HuH-7.5 (cell line): ENCODE measurements at places on chromosomes 1 and 21.

DNA sequence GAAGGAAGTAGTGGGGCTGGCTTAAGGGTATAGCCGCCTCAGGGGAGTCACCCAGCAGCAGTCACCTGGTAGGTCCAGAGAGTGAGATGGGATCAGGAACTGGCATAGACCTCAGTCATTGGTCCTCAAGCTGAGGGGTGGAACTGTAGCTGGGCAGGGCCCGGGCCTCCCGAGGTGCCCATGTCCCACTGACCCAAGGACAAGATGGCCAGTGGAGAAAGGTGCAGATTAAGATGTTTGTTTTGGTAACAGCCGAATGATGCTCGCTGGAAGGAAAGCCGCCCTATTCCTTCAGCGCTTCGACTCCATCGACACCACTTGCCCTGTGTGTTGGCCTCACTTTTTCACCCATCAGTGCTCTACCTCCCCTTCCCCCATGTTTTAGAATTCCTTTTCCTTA, 16.4 kb downstream of the COL9A2 start:
- DNase-seq, result no peak

- no peak for DNase-seq
Observed at GRCh38 chr1:97004743-97005142, 283.2 kb downstream of the PTBP2 start.

GRCh38 chr1:183655562-183656075, 2.5 kb upstream of the APOBEC4 start:
- peak; percentile 44 for DNase-seq

- DNase-seq, result no peak
Observed at GRCh38 chr1:6485168-6486101, 6.0 kb downstream of the PLEKHG5 start.

DNA sequence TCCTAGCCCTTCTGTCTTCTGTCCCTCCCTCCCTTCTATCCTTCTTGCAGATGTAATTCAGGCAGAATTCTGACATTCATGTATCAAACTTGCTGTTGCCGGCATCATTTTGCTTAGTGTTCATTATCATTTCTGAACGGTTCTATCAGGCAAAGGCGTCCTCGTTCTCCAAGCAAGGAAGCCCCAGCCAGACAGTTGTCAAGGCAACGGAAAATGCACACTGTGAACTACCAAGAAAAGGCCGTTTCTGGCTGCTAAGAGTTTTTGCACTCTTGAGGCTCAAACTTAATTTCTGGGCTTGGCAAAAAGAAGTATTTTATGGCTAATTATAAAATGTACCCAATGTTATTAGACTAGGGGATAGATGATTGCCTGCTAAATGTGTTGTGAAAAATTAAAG, 164.7 kb upstream of the KCNJ15 start:
- no peak for DNase-seq

GRCh38 chr1:183058851-183059502, 35.8 kb downstream of the LAMC1 start:
- no peak for DNase-seq

- DNase-seq, result no peak
Observed at GRCh38 chr1:48552420-48552819, 80.4 kb upstream of the SPATA6 start.

- no peak for DNase-seq
Observed at GRCh38 chr21:38784458-38785266, 21.1 kb upstream of the ETS2 start.

- no peak for DNase-seq
Observed at GRCh38 chr21:32377991-32378390, 14.8 kb downstream of the URB1 start.

DNA sequence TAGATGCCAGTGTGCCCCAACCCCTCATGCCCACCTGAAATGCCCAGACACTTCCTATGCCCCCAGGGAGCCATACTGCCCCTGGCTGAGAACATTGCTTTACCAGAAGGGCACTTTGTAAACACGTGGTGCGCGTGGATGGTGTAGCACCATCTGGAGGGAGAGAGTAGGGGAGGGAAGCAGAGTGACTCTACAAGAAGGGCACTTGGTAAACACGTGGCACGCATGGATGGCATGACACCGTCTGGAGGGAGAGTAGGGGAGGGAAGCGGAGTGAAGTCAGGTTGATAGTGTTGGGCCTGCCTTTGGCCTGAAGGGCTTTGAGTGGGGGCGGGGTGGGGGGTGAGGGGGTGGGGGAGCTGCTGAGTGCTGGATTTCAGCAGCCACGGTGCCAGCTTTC, 324.0 kb upstream of the VAMP3 start:
- no peak for DNase-seq

GRCh38 chr1:169527451-169528214, 41.9 kb upstream of the SLC19A2 start:
- DNase-seq, result no peak

GRCh38 chr1:87953732-87954344, 625.2 kb downstream of the LMO4 start:
- peak; percentile 10 for DNase-seq

DNA sequence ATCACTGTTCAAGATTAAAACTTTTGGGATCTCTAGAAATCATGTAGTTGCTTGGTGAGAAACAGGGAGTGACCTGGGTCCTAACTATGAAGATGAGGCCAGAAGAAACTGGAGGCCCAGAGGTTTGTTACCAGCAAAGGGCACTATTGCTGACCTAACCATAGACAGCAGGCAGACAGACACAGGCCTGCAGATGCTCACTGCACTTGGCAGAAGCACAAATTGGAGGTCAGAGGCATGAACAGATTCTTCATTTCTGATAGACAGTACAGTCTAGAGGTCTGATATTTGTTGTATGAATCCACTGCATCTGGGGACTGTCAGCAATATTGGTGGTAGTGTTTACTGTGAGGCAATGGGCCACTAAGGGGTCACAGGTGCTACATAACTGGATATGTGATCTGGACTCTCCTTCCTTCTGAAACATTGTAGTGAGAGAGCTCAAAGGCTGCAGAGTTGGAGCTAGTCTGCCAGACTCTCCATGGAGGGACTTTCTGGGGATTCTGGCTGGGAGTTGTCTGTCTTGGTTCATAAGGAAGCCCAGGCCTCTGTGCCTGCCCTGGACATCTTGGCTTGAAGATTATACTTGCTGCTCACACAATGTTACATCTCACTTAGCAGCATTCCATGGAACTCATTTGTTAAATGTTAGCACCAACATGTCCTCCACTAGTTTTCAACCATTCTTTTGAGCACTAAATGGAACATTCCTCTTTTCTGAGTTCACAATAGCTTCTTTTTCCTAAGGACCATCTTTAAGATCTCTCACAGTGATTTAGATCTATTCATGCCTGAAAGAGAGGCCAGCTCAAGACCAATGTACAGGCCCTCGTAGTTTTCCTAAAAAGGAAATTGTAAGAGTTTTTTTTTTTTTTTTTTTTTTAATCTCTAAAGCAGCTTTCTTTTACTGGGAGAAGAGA, 26.9 kb upstream of the CCN1 start:
- no peak for DNase-seq

- no peak for DNase-seq
Observed at GRCh38 chr1:87826681-87827251, 498.1 kb downstream of the LMO4 start.

GRCh38 chr1:31010086-31010989, 55.2 kb downstream of the PUM1 start:
- no peak for DNase-seq

GRCh38 chr1:224213438-224214119, 30.5 kb downstream of the DEGS1 start:
- no peak for DNase-seq

GRCh38 chr21:33411949-33412430, 8.8 kb downstream of the IFNGR2 start:
- no peak for DNase-seq

DNA sequence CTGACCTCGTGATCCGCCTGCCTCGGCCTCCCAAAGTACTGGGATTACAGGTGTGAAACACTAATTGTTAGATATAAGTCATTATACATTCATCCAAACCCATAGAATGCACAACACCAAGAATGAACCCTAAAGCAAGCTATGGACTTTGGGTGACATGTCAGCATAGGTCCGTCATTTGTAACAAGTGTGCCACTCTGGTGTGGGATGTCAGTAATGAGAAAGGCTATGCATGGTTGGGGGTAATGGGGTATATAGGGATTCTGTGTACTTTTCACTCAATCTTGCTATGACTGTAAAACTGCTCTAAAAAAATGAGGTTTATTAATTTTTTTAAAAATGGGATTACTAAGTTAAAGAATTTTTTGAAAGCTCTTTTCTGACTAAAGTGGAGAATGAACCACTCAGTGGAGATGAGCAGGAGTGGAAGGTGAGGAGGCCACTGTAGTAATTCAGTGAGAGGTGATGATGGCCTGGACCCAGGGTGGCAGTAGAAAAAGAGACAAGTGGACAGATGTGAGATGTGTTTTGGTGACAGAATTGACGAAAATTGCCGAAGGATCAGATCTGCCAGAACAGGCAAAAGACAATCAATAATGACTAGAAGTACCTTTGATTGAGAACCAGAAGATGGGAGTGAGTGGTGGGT, 21.3 kb upstream of the S1PR1 start:
- no peak for DNase-seq

DNA sequence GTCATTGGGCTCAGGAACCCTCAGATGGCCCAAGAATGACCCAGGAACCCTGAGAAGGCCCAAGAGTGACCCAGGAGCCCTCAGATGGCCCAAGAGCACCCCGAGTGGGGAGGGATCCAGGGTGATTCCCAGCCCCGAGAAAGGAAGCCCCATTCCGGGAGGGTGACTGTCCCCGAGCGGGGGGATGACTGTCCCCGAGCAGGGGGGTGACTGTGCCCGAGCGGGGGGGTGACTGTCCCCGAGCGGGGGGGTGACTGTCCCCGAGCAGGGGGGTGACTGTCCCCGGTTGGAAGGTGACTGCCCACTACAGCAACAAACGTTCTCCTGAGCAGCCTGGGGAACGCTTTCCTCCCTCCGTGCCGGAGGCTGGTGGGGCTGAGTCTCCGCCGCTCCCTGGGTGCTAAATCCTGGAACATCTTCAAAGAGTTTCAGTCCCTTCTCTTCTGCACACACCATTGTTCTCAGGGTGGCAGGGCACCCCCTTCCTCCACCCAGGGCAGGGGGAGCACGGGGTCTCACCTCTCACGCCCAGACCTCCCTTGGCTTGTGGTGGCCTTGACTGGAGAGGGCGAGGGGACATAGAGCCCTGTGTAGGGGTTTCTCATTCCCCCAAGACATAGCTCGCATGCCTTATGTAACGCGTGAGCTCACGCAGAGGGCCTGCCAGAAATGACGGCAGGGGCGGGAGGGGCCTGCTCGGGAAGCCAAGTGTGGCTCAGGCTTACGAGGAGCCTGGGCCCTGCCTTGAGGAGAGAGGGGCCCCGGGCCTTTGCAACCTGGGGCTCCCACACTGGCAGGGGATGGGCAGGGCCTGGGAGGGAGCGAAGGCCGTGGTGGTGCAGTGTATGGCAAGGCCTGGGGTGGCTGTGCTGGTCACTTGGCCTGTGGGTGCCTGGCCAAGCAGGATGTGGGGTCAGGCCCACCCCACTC, 14.3 kb upstream of the SKI start:
- no peak for DNase-seq

DNA sequence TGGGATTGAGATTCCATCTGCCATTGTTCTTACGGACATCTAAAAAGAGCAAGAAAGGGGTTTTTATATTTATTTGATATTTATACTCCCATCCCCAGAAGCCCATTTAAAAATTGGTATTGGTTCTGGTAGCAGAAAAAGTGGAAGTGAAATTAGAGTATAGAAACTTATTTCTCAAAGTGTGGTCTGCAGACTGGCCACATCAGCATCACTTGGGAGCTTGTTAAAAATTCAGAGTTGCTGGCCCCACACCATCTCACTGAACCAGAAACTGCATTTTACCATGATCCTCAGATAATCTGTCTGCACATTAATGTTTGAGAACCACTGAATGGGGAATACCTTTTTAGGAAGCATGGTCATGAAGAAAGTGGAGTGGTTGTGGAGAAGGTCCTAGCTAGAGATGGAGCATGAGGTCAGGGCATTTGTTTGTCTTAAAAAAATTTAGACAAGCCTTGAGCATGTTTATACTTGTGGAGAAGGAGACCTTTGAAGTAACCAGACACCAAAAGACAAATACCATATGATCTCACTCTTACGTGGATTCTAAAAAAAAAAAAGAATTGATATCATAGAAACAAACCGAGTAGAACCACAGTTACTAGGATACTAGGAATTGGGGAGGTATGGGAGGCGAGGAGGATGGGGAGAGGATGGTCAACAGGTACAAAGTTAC, 116.3 kb downstream of the ST6GALNAC3 start:
- no peak for DNase-seq

DNA sequence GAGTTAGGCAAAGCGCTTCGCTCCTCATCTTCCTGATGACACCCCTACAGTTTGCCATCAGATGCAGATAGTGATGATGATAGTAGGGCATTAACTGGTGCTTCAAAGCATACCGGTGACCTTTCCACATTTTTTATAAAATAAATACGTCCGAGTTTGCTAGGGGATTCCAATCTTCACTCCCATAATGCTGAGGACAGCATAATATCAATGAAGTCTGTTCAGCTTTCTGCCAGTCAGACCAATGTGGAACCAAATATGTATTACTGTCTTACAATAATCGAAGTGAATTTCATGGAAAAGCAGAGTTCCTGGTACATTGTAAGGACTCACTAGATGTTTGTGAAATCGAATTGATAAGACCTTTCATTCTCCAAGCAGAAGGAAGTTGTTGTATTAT, 258.7 kb downstream of the RYR2 start:
- no peak for DNase-seq

GRCh38 chr1:17023573-17023972, 11.8 kb upstream of the ATP13A2 start:
- DNase-seq, result no peak

- no peak for DNase-seq
Observed at GRCh38 chr1:29575277-29575676, 339.0 kb downstream of the PTPRU start.

- no peak for DNase-seq
Observed at GRCh38 chr1:88191917-88192316, 492.2 kb upstream of the PKN2 start.

DNA sequence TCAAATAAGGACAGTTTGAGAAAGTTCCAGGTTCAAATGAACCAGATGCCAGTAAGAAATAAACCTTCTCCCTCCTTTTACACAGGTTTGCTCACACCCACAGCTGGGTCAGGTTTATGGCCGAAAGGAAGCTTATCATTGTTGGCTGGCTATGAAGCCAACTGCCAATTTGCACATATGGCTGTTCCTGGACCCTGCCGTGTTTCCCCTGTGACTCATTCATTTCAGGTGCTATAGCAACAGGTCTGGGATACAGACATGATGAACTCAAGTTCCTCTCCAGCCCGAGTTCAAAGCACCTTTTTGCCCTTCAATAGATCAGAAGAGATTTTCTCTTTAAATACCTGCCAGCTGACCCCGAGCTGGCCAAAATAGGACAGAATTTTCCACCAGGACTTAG, 134.4 kb upstream of the SMYD2 start:
- DNase-seq, result no peak

DNA sequence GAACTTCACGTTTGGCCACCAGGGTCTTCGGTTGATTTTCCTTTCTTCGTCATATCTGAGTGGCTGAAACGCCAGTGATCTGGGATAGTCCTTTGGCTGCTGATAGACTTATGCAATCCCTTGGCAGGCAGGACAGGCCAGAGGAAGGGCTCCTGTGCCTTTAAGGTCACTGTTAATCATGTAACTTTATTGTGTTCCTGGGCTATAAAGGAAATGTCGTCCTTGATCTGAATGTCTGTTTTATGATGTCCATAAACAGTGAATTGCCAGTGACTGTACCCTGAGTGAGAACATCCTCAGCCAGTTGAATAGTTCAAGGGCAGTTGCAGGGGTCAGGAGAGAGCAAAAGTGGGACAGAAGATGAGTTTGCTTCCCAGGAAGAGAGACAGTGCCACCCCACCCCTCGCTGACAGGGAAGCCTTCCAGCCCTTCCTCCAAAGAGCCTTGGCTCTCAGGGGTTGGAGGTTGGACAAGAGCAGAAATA, 68.0 kb downstream of the PDE9A start:
- DNase-seq, result no peak
